ENCODE measurements at places on chromosomes 6 and 20.

DNA sequence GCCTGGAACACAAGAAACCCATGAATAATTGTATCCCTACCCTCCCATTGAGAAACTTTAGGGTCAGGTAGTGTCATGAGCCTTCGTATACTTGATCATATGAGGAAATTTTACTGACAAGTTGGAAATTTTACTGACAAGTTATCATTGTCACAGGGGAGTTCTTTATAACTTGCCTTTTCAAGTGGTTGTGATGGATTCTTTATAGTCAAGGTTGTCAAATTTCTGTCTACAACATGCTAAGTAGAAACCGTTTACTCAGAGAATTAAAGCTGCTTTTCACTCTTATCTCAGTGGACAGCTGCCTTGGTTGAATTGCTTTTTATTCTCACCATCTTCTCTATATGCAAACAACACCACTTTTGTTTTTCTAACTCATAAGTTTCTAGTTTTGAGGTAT is 1286.4 kb downstream of the EPHA7 start:
- no peak for DNase-seq

DNA sequence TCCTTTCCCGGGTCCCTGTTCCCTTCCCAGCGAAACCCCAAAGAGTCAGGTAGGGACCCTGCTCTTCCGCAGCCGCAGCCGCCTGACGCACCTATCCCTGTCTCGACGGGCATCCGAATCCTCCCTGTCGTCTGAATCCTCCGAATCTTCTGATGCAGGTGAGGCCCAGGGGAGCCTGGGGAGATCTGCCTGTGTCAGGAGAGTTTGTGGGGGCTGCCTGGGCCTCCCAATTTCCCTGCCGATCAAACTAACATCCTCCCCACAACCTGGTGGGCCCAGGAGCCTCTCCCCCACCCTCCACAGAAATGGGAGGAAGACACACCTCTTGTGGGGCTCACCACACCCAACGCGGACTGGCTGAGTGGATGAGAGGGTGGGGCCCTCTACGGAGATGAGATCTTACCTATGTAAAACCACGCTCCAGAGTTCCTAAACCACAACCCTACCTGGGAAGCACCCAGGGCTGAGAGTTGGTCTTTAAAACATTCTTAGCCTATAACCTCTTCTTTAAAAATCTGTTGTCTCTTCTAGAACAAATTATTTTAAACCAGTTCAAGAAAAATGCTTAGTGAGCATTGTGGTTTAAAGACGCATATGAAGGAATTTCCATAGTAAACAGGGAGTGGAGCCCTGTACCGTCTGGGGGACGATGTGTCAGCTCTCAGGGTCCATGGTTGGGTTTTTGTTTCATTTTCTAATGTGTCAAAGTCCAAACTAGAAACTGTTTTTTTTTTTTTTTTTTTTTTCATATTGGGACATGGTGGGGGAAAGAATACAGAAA is 1.7 kb downstream of the CDC25B start:
- no peak for DNase-seq

- no peak for DNase-seq
Measured at GRCh38 chr20:59765599-59766177, 161.3 kb downstream of the PHACTR3 start.

DNA sequence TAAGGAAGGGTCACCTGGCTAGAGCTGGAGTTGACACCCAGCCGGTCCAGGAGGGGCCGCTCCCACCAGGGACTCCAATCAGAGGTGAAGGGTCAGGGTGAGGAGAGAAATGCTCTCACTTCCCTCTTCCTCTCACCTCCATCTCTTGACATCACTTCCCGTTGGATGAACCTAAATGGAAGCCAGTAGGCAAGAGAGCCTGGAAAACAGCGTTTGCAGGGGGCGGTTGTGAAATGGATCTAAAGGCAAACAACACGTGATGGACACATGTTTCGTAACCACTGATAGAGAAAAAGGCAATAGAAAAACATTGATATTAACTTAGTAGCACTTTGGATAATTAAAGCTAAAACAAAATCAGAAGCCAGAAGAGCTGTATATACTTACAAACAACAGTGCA is 105.6 kb upstream of the FOXA2 start:
- DNase-seq, result no peak

DNA sequence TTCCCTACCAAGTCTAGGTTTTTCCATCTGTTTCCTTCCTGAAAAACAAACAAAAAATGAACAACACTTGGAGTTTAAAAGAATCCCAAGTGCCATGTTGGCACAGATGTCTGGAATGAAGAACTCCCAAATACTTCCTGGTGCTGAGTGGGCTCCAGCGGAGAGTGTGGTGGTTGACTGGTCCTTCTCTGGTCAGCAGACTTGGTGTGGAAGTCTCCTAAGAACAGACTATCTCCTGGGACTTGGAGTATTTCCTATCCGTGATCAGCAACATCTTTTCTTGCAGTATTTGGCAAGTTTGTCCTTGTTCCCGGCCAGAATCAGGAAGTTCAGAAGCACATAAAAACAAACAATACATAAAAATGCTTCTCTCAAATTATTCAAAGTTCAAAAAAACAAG is 154.1 kb downstream of the MTFR2 start:
- DNase-seq, result peak; percentile 79

DNA sequence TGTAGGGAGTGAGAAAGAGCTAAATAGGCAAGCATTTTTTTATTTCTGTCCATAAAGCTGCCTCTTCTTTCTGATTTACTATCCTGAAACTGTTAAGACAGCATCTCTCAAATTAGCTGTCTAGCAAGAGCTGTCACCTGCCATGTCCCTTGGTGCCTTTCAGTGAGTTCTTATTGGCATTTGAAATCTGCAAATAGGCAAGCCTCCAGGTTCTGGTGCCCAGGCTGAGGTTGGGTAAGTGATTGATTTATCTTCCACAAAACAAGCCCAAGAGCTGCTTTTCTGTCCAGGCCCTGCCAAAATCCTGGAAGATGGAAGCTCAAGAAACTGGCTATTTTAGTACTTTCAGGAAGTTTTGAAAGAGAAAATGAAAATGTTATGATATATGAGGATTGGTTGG is 22.4 kb downstream of the MANEA start:
- DNase-seq, result no peak

GRCh38 chr6:20235041-20235440 is 22.8 kb upstream of the MBOAT1 start:
- no peak for DNase-seq

DNA sequence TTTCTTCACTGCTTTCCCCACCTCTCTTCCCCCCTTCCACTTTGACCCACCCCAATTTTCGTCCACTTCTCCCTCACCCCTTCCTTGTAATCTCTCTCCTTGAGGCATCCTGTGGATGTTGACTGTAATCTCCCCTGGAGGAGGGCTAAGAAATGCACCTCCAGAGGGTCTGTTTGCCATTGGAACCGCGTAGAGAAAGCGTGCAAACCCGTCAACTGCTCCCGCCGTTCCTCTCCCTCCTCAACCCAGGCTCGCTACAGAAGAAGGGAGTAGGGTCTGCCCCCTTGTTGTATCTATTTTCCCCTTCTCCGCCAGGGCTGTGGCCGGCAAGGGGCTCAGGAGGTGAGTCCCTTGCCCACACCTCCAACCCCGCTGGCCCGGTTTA is 502 bp upstream of the HTR1E start:
- no peak for DNase-seq

GRCh38 chr6:132734694-132735236 is 20.9 kb upstream of the VNN1 start:
- DNase-seq, result peak; percentile 89

DNA sequence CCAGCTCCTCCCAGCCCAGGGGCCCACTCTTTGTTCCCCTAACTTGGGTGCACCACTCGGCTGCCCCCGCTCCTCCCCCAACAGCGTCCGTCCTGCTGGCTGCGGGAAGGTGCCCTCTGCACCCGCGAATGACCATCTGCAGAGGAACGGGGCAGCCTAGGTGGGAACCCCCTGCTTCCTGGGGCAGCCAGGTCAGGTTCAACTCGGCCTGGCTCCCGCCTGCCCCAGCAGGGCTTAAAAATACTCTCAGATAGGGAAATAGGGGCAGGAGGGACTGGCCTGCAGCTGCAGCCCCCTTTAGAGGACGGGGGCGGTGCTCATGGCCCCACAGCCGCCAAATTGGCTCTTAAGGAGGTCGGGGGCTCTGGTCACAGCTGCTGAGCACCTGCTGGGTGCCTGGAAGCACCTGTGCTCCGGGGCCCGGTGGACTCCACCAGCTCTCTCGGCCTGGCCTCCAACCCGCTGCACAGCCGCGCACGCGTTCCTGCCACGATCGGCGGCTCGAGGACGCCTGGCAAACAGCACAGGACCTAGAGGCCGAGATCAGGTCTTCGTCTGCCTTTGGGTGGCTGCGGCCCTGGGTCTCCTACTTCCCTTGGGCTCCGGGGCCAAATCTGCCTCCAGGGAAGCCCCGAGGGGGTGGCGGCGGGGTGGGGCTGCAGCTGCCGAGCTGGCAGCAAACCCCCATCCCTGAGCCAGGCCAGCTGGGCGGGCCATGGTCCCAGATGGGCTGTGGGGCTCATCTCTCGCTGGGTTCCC is 700 bp upstream of the LAMA5 start:
- DNase-seq, result no peak

- DNase-seq, result no peak
Measured at GRCh38 chr20:56361900-56362299, 3.1 kb downstream of the FAM210B start.

GRCh38 chr20:49713753-49714712 is at the start of gene B4GALT5:
Gene B4GALT5 (minus strand): TSS chr20:49713878. CDS start chr20:49713690, 188 bp downstream.
- peak; percentile 84 for DNase-seq

GRCh38 chr20:38196592-38196991 is 31.5 kb upstream of the TGM2 start:
- peak; percentile 94 for DNase-seq

DNA sequence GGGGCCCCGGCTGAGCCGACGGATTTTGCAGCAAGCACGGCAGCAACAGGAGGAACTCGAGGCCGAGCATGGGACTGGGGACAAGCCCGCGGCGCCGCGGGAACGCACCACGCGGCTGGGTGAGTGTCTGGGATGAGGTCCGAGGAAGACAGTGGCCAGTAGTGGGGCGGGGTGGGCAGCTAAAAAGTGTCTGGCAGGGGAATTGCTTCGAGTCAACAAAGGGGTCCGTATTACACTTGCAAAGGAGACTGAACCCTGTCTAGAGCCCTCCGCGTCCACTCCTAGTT is 356 bp downstream of the BYSL start:
- DNase-seq, result no peak

DNA sequence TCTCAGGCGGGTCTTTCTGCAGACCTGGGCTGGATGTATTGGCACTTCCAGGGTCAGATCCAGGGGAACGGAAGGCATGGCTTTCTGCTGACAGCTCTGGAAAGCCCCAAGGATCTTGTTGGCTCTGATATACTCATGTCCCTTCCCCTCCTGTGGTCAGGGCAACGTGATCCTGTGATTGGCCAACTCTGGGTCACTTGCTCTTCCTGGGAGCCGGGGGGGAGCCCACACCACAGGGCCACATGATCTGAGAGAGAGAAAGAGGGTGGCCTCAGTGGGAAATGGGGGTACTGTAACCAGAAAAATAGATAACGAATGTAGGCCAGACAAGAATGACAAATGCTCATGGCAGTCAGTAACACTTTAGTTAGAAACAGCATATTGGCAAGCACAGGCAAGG is 223.0 kb downstream of the NFATC2 start:
- DNase-seq, result no peak

GRCh38 chr6:148816117-148816516 is 69.3 kb downstream of the UST start:
- DNase-seq, result no peak

DNA sequence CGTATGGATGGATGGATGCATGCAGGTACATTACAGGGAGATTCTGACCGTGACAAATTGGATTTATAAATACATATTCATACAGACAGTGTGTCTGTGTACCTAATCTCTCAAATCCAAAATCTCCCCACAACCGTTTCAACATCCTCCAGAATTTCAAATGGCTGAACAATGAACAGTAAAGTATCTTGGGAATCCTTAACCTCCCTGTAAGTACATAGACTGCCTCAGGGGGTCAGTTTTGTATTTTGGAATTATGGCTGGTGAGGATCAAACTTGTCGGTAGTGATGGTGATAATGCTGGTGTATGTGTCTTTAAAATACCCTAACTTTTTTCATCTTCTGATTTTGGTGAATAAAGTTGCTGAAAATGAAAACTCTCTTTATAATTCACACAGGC is 246.2 kb downstream of the FOXC1 start:
- no peak for DNase-seq

GRCh38 chr20:19990850-19991249 is 26.3 kb upstream of the NAA20 start:
- no peak for DNase-seq

DNA sequence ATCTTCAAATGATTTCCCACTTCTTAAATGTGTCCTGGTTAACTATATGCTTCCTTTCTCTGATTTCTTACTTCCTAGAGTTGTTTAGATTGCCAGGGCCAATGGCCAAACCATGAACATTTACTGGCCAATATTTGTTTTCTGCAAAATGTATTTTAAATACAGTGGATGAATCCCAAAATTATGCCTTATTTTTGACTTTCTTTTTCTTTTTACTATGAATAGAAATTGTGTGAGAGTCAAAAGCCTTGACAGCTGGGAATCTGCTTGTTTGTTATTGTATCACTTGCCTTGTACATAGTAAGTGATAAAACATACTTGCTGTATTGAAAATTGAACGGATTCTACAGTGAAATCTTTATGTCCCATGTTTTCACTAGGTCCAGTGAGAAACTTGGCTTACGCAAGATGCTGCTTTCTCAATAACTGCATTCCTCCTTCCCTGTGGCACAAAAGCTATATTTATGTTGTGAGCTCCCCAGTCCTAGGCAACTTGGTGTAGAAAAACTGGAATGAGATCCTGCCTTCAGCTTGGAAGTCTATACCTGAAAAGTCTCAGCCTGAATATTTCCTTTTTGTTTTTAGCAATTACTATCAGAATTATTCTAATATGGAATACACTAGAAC is 295.2 kb downstream of the EPHA7 start:
- peak; percentile 48 for DNase-seq

DNA sequence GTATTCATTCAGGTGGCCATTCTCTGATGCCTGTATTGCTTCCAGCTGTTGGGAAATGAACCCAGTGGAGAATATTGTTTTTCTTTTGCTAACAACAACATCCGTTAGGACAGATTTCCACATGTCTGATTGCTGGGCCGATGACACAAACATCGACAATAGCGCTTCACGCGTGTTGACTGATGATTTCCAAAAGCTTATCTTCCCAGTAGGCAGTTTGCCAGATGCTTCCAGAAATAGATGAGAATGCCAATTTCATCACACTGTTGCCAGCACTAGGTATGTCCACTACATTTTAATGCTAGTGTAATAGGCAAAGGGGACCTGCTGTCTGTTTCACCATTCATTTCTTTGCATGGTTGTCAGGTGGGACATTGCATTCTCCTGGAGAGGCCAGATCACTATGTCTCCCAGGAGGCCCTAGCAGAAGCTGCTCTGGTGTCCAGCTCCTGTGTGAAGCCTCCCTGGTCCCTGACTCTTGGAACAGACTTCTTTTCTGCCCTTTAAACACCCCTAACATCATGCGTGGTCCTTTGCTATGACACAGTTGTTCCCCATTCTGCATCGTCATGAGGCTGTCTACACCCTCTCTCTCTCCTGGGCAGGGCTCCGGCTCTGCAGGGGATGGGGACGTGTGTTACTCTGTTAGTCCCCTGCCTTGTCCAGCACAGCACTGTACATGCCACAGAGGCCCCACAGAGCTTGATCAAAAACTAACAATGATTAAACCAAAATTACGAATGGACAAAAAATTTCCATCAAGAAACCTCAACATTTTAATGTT is 181.6 kb downstream of the CDH26 start:
- peak; percentile 6 for DNase-seq
